ENCODE measurements at places on chromosomes 12 and 14.

- DNase-seq, result no peak
These were observed 45.0 kb upstream of the KRR1 start for GRCh38 chr12:75556311-75556899.

DNA sequence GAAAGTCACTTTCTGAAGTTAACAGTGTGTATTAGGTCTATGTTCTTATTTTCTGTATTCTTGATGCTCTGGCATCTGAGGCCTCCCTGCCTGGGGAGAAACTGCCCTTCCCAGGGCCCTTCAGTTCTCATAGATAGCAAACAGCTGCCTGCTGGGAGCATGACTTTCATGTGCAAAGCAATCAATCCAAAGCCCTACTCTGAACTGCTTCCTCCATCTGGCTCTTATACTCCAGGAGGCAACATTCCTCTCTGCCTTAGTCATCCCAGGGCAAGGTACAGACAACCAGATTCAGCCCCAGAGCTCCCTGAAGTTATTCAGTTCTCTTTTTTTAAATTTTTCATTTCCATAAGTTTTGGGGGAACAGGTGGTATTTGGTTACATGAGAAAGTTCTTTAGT is 41.7 kb upstream of the RIN3 start:
- DNase-seq, result no peak

GRCh38 chr12:25121916-25122315 is 73.0 kb downstream of the DNAI7 start:
- no peak for DNase-seq

GRCh38 chr12:41254004-41254914 is 66.1 kb downstream of the PDZRN4 start:
- no peak for DNase-seq

- no peak for DNase-seq
These were observed 21.8 kb downstream of the MDM1 start for GRCh38 chr12:68310370-68310769.

DNA sequence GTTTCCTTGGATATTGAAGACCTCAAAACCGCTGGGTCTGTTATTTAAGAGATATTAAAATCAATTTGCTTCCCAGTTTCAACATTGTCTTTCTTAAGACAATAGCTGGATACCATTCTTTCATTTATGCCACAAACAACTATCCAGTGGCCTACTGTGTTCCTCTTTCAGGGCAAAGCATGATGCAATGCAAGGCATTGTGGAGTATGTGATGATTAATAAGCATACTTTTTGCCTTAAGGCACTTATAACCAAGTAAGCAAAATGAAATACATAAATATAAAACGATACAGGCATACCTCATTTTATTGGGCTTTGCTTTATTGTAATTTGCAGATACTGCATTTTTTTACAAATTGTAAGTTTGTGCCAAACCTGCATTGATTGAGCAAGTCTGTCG is 45.5 kb downstream of the SCN8A start:
- no peak for DNase-seq

DNA sequence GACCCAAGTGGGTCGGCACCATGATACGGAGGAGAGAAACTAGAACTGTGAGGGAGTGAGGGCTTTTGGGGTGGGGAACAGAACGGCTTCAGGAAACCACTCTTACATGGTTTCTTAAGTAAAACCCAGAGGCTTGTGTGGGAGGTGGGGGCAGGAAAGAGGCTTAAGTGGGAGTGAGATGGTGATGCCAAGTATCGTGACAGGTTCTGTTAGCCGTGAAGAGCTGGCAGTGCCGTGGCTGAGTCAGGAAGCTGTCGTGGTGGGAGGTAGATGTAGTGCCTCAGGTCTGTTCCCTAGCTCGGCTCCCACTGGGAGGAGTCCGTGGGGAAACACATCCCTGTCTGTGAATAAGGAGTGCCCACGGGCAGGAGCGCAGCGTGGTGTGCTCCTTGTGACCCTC is 185.8 kb upstream of the FKBP4 start:
- DNase-seq, result peak; percentile 25

- no peak for DNase-seq
These were observed 61.2 kb downstream of the ATXN7L3B start for GRCh38 chr12:74598819-74599218.

- no peak for DNase-seq
These were observed 862 bp downstream of the CRIP2 start for GRCh38 chr14:105475269-105476096.

GRCh38 chr14:59085207-59085739 is 103.2 kb upstream of the DAAM1 start:
- no peak for DNase-seq

DNA sequence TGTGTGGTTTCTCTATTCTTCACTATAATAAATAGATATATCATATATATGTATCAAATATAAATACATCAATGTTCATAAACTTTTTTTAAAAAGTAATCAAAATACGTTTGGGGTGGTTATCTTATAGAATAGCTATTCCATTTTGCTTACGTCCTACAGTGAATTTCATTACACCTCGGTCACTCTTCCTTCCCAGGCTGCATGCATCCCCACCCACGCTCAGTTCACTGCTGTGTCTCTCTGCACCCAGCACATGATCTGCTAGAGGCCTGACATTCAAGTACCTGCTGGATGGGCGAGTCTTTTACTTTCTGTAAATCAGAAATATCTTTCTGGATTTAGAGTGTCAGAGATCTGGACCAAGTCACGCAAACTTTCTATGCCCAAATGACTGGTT is 3.6 kb downstream of the STX2 start:
- no peak for DNase-seq

DNA sequence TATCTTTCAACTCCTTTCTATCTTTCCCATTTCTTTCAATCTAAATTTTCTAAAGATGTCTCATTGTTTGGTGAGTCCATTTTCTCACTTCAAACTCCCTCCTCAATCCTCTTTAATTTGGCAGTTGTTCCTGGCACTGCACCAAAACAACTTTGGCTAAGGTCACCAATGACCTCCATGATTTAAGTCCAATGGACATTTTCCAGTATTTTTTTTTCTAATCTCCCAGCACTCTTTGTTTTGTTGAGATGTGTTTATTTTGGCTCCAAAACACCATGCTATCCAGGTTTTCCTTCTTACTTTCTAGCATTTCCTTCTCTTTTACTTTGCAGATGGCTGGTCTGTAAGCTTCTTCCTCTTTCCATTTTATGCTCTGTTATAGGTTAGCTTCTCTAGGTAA is 42.5 kb upstream of the OTOGL start:
- DNase-seq, result no peak

- DNase-seq, result no peak
These were observed 442.2 kb downstream of the SLC6A15 start for GRCh38 chr12:84470361-84470760.

DNA sequence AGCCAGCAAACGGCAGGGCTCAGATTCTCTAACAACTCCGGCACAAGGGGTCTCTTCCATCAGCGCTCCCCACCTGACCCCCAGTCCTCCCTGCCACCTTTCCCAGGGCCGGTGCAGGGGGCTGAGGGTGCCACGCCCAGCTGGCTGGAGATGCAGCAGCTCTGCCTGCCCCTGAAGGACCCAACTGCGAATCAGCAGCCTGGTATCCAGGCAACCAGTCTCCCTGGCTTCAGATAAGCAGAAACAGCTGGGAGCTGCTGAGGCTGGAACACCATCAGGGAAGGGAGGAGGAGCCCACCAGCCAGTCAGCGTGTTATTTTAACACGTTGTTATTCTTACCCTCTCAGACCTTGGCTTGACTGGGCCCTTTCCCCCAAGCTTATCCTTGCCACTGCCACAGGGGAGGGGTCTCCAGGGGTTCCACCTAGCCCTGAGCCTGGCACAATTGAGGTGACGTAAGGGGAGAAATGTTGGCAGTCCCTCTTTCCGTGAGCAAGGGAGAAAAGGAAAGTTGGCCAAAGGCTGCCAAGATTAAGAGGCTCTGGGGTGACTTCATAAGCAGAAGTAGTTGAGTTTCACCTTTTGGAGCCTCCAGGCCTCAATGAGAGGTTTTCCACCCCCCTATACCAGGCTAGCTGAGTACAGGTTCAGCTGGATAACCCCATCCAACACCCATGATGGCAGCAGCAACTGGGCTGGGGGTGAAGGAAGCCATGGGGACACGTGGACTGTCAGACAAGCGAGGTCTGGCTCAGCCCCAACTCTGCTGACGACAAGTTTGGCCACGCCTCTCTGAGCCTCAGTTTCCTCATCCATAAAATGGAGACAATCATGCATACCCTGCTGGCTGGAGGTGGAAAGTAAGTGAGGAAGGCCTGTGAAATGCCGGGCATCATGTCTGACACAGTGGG is 91.1 kb downstream of the IRF2BPL start:
- no peak for DNase-seq

GRCh38 chr12:54987611-54988231 is 3.2 kb upstream of the TESPA1 start:
- no peak for DNase-seq

DNA sequence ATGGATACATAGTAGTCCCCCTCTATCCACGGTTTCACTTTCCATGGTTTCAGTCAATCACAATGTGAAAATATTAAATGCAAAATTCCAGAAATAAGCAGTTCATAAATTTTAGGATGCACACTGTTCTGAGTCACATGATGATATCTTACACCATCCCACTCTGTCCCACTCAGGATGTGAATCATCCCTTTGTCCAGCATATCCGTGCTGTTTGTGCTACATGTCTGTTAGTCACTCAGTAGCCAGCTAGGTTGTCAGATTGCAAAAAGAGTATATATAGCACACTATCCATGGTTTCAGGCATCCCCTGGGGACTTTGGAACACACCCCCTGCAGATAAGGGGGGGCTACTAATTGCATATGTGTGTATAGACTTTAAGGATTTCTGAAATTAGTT is 8.1 kb upstream of the NAA30 start:
- DNase-seq, result no peak

DNA sequence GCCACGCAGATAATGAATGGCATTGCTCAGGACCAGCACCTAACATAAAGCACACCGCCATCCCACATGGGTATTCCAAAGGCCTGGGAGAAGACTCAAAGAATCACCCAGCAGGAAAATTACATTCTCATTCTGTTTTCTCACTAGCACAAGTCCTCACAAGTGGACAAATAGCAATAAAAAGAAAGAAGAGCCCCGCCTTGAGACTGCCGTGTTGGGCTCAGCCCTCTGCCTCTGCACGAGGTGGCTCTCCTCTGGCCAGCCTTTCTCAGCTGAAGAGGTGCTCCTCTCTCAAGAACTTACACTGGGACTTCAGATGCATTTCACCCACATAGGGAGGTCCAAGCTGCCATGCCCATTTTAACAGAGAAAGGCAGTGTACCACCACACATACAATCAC is 207.5 kb downstream of the SPTSSA start:
- DNase-seq, result no peak

DNA sequence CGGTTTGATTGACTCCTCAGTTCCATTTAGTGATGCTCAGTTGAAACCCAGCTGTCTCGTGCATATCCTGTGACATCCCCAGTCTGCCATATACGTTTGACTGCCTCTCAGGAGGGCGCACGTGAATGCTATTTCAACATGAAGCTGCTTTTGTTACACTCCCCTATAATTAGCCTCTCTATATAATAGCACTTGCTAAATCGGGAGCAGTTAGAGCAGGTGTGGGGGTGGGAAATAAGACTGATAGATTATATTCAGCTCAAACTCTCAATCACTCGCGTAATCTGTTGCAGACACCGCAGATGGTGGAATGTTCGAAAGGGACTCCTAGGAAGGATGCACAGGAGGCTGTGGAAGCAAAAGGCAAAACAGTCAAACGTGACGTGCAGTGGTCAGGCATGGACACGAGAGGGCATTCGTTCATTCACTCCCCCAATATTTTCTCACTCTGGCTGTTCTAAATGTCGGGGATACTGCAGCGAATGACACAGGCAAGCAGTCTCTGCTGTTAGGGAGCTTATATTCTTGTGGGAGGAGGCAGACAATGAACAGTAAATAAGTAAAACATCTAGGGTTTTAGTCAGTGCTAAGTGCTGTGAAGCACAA is 29.8 kb downstream of the KCNA1 start:
- no peak for DNase-seq

DNA sequence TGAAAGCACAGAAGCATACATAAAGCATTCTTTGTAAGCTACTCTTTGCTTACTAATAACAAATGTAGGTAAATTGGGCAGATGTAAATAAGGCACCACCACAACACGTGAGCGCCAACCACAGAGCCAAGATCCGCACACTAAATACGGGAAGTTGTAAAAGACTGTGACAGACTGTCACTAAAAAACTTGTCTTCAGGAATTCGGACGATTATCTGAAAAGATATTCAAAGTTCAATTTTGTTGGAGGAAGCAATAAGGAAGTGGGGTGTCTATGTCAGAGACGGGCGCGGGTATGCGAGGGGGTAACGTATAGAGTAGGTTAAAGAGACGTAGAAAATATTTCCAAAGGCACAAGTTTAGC is 1.5 kb upstream of the HSP90B1 start:
- DNase-seq, result peak; percentile 81

- no peak for DNase-seq
These were observed 24.5 kb downstream of the CDKN1B start for GRCh38 chr12:12741660-12742059.

DNA sequence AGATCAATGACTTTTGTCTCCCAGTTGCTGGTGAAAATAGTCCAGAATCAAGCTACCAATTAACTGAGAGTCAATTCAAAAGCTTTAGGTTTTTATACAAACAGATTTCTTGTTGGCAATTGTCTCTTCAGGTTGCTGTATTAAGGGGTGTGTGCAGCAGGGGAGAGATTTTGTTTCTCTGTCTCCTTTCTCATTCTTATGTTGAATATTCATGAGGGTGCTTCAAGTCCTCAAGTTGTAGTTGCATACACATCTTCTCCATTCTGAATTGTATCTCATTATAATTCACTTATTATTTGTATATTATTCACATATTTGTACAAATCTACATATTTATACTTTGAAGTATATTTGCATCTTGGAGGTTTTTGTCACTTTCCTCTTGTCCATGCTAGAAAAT is 126.7 kb upstream of the PTPRQ start:
- no peak for DNase-seq

DNA sequence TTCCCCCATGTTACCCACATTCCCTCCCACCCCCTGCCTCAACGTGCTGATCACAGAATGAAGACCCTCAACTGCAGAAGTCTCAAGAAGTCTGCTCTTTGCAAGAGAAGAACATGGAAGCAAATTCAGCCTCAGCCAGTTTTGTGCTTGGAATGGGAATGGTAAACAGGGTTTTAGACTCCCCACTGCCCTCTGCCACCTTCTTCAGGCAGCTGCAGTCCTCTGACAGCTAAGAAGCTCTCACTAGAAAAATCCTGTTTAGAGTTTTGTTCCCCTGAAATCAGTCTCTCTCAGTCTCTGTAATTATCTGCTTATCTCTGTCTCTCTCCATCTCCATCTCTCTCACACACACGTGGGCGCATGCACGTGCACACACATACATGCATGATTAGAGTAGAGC is 85.4 kb downstream of the CRACR2A start:
- DNase-seq, result no peak

- no peak for DNase-seq
These were observed 8.4 kb downstream of the KRT8 start for GRCh38 chr12:52896190-52897100.

- DNase-seq, result peak; percentile 72
These were observed 15.9 kb downstream of the TAOK3 start for GRCh38 chr12:118356809-118357256.

Data from KBM-7 (cell line).